ENCODE measurements at places on chromosomes 16 and 17.
A peak's percentile ranks its signal among the peaks of the same experiment; 100 is the strongest.

DNA sequence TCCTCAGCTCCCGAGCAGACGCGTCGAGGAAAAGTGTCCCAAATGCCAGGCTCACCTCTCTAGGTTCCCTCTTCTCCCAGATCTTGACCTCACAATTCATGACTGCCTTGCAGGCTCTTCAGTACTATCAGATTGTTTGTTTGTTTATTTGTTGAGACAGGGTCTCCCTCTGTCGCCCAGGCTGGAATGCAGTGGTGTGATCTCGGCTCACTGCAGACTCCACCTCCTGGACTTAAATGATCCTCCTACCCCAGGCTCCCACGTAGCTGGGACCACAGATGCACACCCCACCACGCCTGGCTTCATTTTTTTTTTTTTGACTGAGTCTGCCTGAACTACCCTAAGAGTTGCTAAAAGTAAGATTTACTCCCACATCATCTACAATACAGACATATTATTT is 15.9 kb downstream of the TMEM235 start:
- DNase-seq, result no peak

DNA sequence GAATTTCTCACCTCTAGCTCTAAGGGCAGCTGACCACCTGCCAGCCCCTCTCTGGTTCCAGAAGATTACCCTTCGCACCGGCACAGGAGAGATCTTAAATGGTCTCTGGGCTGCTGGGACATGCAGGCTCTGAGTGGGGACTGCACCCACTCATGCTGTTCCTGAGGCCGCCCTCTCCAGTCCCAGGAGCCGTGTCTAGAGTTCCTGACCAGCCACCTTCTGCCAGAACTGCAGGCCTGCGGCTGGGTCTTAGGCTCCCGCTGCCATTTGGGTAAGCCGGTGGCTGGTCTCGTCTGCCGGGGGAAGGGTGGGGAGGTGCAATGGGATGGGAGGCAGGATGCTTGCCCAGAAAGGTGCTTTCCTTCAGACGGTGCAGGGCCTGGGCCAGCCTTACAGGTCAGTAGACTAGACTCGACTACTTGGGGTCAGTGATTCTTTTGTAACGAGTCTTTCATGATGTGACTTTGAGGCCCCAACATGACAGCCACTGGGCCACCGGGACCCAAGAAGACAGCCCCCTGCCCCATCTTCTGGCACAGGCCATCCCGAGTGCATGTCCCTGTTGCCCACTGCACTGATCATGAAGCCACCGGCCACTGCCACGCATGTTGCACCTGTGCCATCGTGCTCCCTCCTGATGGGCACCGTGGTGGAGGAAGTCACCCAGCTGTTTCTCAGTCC is 26.4 kb downstream of the B9D1 start:
- no peak for DNase-seq

GRCh38 chr17:67360880-67361279 is 5.5 kb downstream of the PSMD12 start:
- DNase-seq, result no peak

GRCh38 chr17:68057531-68057952 is 22.0 kb downstream of the KPNA2 start:
- DNase-seq, result peak; percentile 37

GRCh38 chr16:84121007-84121406 is 4.3 kb upstream of the MBTPS1 start:
- DNase-seq, result no peak

- no peak for DNase-seq
Observed at GRCh38 chr17:9116311-9116835, 95.1 kb downstream of the NTN1 start.

- no peak for DNase-seq
Observed at GRCh38 chr16:72302332-72302731, 130.4 kb upstream of the PMFBP1 start.

- DNase-seq, result peak; percentile 10
Observed at GRCh38 chr17:37220607-37220953, 155.2 kb upstream of the C17orf78 start.

DNA sequence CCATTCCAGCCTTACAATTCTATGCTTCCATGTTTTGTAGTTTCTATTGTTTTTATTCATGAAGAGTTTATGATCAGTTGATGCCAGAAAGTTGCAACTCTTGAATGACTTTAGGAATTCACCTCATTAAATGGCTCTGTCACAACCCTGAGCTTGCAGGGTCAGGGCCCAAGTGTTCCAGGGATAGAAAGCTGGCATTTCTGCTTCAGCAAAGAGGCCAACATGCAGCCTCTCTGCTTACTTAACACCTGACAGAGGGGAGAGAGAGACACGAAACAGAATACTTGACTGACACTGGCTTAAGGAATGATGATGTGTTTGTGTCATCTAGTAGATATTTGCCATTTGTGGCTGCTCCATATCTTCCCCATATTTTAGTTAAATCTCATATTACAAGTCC is 328.1 kb downstream of the CA10 start:
- no peak for DNase-seq

DNA sequence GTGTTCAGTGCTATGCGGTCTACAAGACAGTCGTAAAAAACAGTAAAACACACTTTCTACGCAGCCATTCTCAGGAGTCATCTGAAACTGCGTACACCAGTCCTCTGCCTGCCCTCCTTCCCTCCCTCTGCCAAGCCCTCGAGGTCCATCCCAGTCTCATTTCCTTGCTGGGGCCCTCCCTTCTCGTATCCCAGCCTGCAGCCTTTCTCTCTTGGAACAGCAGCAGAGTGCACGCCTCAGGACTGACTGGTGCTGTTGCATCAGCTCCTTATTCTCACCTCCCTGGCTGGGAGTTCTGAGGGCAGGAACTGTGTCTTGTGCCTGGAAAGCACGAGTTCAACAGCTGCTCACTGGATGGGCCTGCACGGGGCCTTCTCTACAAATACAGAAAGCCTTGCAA is 12.5 kb downstream of the FAHD1 start:
- DNase-seq, result no peak

DNA sequence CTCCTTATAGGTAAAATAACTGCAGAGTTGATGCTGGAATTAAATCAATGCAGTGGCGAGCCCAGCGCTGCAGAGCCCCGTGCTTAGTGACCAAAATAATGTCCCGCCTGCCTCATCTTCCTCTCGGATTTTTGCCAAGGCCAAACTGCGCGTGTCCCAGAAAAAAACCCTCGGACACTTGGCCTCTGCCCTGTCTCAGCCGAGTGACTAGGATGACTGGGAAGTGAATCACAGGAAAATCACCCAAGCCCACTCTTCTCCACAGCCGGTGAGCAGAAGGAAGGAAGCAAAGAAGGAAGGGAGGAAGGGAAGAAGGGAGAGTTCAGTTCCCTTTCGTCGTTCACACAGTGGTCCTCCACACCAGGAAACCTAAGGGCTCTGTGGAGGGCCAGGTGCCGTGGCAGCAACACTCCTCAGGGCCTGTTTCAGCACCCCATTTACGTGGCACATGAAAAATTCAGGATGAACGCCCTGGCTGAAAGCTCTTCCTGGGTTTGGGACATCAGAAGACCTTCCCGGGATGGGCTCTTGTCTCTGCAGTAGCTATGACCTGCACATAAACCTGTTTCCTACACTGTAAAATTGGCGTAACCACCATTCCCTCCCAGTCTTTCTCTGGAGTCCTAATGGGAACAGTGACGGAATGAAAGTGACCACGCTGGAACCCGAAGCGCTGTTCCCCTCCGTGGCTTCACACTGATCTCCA is 25.4 kb upstream of the HOXB13 start:
- DNase-seq, result no peak

DNA sequence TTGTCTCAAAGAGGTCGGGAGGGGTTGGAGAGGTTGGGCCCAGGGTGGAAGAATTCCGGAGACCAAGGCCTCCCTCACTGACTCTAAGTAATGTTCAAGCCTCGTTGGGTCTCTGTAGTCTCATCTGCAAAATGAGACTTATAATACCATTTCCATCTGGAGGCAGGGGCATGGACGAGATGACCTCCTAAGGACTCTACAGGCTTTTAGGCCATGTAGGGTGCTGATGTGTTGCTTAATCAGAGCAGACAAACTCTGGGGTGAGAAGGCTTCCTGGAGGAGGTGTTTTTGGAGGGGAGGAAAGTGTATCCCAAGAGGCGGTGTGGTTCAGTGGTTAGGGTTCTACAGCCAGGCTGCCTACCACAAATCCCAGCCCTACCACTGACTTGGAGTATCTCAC is 3.1 kb downstream of the SPPL2C start:
- DNase-seq, result no peak

DNA sequence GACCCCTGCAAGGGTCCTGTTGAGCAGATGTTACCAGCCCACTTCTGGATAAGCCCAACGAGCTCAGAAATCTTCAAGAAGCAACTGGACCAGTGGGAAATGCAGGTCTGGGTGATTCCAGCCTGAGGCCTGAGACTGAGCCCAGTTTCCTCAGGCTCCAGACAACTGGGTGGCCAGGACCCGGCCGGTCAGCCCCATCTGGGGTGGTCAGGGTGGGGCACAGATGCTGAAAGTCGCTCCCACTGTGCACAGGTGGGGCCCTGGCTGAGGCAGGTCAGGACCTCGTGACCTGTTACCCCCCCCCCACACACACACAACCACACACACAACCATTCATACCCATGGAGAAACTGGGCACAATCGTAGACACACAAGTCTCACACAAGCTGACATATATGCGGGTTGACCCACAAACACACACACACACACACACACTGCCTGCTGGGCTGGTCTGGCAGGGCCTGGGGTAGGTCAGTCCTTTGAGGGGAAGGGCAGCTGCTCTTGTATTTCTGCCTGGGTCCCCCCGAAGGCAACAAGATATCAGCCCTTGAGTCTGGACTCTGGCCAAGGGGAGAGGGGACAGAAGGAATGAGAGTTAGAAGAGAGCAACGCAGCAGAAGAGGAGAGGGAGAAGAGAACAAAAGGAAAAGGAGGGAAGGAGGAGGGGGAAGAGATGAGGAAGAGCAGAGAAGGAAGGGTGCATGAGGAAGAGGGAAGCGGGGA is 99.0 kb upstream of the CDH5 start:
- no peak for DNase-seq

- no peak for DNase-seq
Observed at GRCh38 chr16:4515611-4516233, 22.9 kb downstream of the CDIP1 start.

DNA sequence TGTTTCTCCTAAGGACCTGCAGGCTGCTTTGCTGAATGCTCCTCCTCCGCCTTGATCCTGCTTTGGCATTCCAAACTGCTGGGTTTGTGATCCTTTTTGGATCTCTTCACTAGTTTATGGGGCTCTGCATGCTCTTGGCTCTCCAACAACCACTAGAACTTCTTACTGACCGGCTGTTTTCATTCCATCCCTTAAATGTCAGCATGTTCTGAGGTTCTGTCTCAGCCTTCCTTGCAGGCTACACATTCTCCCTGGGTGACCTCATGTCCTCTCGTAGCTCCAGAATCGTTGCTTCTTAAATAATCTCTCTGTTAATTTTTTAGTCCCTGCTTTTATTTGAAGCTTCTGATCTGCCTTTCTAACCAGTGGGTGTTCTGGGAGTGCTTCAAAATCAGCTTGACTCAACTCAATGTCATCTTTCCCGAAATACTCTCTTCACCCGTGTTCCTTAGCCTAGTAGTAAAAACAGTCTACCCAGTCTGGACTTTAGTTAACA is 119.0 kb upstream of the HS3ST2 start:
- DNase-seq, result no peak

DNA sequence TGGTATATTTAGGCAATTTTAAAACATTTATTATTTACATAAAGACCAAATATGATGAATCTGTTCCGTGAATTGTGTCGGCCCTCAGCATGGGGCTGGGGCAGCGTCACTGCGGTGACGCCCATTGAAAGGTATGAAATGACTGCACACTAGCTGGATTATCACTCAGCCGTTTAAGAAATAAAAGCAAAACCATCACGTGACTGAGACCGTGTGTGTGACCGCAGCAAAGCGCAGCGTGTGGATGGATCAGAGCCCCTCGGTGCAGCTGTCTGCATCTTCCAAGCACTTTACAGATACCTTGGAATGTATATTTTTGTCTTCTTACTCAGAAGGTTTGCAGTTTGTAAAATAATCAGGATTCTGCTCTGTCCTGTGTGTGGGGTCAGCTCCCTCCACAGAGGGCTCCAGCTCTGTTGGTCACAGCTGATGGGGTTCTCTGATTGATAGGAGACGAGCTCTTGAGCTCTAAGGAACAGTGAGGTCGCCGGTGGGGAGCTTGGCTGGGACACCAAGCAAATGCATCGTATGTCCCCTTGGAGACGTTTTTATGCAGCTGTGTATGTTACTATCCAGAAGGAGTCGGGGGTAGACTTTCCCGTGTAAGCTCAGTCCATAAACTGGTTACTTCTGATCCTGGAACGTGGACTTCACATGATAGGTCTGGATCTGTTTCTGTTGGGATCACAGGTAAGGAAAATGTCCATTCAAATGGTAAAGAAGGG is 45.1 kb downstream of the WDR45B start:
- no peak for DNase-seq

DNA sequence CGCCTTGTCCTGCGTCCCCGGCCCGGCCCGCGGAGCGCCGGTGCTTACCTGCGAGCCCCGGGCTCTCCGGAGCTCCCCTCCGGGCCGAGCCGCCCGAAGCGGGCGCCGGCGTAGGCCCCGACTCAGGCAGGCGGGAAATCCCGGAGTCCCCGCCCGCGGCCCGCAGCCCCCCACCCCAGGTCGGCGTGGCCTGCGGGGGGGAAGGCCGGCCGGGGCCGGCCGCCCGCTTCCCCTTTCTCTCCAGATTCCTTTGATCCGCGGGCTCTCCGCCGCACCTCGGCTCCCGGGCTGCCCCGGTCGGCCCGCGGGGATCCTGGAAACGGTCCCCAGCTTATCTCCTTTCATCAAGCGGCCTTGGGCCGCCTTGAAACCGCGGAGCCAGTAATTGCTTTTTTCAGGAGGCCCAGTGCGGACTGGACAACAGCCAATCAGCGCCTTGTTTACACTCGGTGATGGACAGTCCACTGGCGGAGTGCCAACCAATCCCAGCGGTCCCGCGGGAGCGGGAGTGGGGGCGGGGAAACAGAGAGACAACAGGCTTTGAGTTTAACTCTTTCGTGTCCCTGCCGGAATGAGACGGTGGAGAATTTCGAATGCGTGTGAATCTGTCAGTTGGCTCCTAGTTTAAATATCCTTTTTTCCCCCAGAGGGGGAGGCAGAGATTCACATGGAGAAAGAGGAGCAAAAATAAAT is 1.4 kb upstream of the BAHCC1 start:
- DNase-seq, result peak; percentile 100

- DNase-seq, result no peak
Observed at GRCh38 chr16:31561426-31562233, 33.9 kb downstream of the AHSP start.

GRCh38 chr17:59372138-59372751 is 40.8 kb downstream of the YPEL2 start:
- no peak for DNase-seq

- DNase-seq, result no peak
Observed at GRCh38 chr17:50133028-50133768, 3.2 kb upstream of the SAMD14 start.

- DNase-seq, result no peak
Observed at GRCh38 chr17:37815536-37815935, 70.7 kb upstream of the HNF1B start.

All from NCI-H2081 (cell line).